NCI-H1417 treated with DMSO at 0.1 percent for 48 hours (cell line): ENCODE measurements at places on chromosomes 7 and 10.

DNA sequence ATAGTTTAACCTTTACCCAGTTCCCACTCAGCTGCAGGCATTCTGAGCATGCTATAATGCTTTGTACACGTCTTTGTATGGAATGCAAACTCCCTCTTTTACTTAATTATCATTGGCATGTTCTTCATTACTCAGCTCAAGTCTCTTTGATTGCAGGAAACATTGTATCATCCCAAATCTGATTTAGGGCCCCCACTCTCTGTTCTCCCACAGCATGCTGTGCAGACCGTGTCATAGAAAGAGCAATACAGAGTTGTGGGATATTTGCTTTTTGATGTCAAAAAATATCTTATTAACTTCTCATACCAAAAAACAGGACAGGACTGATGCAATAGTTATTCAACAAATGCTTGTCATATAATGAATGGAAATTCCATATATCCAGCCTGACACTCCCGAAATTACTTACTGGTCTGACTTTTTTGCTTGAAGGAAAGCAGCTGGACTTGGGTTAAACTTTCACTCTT lies 1081.5 kb upstream of the C7orf33 start:
- DNase-seq: no peak

DNA sequence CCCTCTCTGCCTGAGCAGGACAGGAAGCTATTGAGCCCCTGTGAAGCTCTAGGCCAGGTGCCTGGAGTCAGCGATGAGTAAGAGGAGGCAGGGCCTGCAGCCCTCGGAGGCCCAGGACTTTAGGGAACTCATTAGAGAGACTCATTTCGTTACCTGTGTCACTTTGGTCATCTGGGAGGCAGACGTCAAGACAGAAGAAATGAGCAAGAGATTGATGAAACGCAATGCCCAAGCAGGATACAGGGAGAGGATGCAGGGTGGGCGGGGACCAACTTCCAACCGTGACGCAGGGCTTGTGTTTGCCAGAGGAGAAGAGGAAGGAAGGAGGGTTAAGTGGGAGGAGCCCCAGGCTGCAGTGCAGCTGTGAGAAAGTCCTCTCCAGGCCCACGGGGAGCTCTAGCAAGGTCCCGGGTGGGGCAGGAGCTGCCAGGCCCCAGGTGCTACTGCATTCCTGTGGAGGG lies 26.4 kb upstream of the GNA12 start:
- DNase-seq: no peak

- no peak for DNase-seq
These were observed 78.3 kb downstream of the ST8SIA6 start for GRCh38 chr10:17375936-17376584.

- no peak for DNase-seq
These were observed 24.5 kb downstream of the OGDH start for GRCh38 chr7:44630792-44631457.

DNA sequence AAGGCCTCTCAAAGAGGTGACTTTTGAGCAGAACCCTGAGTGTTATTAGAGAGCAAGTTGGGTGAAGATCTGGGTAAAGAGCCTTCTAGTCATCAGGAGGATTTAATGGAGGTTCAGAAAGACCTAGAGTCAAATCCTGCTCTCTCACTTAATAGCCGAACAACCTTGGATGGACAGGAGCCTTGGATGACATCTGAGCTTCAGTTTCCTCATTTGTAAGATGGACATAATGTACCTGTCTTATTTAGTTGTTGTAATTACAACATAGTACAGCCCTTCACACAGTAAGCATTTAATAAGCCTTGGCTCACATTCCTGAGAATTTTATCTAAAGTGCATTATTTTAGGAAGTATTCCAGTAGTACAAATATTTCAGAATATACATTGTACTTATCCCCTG lies 57.0 kb downstream of the C1GALT1 start:
- no peak for DNase-seq

DNA sequence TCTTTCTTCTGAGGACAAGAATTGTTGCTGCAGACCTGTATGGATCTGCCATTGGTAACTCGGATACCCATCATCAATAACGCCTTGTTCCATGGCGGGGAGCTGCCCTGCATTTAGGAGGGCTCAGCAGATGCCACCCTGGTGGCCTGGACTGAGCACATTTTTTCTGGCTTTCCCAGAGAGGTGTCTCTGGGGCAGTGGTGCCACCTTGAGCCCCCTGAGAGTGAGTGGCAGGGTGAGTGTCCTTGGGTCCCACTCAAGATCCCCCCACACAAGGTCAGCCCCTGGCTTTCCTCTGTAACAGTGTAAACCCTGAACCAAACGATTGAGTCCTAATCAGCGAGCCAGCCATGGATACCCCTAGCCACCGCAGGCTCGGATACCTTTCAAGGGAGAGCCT lies 258.6 kb downstream of the GLRX3 start:
- DNase-seq: no peak

DNA sequence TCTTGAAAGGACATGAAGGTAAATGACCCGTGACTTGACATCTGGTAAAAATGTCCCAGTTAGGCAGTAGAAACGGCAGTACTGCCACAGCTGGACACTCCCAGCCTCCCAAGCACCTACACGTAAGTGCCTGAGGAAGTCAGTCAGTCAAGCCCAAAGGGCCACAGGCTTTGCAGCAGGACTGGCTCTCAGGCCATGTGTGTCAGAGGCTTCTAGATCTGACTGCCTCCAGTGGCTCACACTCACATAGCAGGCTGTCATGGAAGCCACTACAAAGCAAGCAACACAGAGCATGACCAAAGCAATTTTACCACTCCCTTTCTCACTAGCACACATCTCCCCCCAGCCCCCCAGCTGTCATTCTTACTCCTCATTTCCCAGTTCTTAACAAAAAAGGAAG lies 17.8 kb upstream of the CCNJ start:
- no peak for DNase-seq

GRCh38 chr10:59553162-59553900 lies 156.3 kb downstream of the SLC16A9 start:
- no peak for DNase-seq

DNA sequence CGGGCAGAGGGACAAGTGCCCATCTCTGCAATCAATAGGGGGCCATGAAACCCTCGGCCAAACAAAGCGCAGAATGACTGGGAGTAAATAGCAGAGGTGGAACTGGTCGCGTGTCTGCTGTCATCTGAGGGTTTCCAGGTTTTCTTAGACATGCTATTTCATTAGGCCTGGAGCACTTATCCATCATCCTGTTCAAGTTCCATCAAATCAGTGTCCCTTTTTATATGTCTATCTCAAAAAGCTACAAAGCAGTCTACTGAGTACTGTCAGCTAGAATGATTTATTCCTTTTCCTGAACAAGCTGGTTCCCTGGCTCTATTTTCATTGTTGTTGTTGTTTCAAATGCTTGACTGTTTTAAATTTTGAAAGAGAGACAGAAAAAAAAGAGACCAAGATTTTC lies 590.5 kb downstream of the PARD3 start:
- no peak for DNase-seq

- DNase-seq: no peak
These were observed 207.0 kb upstream of the SHH start for GRCh38 chr7:156019308-156019707.

- DNase-seq: no peak
These were observed 337.3 kb upstream of the GHITM start for GRCh38 chr10:83801983-83802382.

DNA sequence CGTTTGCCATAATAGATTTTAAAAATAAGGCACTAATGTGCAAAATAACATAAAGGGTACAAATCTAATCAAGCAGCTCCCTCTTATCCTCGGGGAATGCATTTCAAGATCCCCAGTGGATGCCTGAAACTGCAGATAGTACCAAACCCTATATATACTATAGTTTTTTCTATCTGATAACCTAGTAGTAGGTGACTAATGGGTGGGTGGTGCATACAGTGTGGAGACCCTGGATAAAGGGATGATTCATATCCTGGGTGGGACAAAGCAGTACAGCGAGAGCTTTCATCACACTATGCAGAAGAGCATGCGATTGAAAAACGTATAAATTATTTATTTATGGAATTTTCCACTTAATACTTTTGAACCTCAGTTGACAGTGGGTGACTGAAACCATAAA lies 464.5 kb downstream of the GRID1 start:
- no peak for DNase-seq

GRCh38 chr10:112986544-112987190 lies 36.6 kb downstream of the TCF7L2 start:
- no peak for DNase-seq

DNA sequence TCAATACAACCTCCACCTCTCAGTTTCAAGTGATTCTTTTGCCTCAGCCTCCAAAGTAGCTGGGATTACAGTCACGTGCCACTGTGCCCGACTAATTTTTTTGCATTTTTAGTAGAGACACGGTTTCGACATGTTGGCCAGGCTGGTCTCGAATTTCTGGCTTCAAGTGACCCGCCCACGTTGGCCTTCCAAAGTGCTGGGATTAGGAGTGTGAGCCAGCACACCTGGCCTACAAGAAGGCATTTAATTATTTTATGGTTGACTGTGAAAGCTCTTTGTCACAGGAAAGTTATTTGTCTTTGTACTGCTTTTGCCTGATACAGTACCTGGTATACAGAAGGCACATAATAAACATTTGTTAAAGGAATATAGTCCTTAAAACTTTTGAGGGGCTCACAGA lies 12.9 kb downstream of the MYOZ1 start:
- no peak for DNase-seq
